NCI-H526 treated with DMSO at 0.1 percent for 48 hours (cell line): ENCODE measurements at places on chromosomes 13 and 19.

- DNase-seq, result no peak
Observed at GRCh38 chr19:44182145-44182544, 17.2 kb downstream of the ZNF226 start.

DNA sequence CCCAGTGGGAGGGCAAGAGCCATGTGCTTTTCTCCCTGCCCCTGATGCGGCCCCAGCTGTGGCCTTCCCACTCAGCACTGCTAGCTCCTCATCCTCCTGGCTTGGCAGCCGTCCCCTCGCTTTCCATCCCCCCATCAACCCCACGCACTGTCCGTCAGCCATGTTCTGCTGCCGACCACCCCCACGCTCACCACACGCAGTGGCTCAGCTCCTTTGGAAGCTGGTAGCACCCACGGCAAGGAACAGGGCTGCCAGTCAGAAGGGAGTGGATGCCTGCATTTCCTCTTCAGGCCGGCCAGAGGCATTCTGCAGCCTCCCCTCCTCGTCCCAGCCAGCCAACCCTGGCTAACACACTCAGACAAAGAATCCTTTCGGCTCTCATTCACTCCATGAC is 6.3 kb downstream of the CALM3 start:
- peak; percentile 15 for DNase-seq

DNA sequence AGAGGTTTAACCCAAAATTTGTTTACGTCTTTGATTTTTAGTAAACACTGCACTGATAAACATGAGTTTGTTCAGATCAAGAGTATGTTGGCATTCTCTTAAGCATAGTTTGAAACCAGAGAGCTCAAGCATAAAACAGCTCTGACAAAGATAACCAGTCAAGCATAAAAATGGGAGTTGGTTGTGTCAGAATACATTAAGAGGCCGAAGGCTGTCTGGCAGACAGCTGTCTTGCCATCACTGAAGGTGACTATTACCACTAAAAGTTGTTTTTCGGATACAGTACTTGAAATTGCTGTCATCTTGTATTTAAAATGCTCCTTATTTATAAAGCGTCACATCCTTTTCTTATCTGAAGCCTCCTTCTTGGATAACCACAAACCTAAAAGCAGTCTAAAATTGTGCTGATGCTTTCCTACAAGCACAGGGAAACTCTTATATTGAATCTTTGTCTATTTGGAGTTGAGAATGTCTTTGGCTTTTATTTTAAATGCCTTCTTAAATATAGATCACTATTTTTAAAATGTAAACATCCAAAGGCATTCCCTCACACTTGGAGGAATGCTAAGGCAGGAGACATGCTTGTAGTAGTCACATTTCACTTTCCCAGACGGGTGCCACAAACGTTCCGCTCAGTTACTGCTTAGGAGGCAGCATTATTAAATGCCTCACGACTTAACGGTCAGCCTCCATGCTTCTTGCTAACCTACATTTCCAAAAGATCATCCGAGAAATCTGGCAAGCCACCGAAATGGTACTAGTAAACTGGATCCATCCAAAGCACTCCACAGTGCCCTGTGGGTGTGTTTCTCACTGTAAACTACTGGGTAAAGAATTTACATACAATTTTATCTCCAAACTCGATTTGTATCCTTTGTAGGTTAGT is 1.5 kb downstream of the SMAD9 start:
- peak; percentile 87 for DNase-seq

GRCh38 chr19:49347835-49348234 is 12.6 kb downstream of the CD37 start:
- peak; percentile 4 for DNase-seq

DNA sequence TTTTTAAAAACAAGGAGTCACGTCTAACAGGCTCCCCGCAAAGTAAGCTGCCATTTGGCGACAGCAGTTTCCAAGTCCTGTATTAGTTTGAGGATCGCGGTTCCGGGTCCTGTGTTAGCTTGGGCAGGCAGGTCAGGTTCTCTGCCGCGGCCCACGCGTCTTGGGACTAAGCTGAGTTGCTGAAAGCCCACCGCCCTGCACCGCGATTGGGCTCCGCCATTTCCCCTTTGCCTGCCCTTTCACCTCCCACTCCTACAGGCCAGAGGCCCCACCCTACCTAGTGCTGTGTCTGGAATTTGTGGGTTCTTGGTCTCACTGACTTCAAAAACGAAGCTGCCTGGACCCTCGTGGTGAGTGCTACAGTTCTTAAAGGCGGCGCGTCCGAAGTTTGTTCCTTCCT is 6.8 kb downstream of the PARP4 start:
- DNase-seq, result no peak

DNA sequence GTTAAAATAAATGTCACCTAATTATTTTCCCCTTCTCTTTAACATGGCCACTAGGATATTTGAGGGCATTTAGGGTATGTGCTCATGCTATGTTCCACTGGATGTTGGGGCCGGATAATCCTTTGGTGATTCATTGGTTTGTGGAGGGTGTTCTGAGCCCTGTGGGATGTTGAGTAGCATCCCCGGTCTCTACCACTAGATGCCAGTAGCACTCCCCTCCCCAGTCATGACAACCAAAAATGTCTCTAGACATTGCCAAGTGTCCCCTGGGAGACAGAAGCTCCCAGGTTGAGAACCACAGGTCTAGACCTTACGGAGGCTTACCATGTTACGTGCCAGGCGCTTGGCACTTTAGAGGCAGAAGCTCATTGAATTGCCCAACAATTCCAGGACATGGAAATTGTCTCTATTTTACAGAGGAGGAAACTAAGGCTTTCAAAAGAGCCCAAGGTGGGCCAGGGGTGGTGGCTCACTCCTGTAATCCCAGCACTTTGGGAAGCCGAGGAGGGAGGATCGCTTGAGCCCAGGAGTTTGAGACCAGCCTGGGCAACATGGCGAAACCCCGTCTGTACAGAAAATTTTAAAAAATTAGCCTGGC is 14.1 kb downstream of the SHANK1 start:
- DNase-seq, result peak; percentile 16

DNA sequence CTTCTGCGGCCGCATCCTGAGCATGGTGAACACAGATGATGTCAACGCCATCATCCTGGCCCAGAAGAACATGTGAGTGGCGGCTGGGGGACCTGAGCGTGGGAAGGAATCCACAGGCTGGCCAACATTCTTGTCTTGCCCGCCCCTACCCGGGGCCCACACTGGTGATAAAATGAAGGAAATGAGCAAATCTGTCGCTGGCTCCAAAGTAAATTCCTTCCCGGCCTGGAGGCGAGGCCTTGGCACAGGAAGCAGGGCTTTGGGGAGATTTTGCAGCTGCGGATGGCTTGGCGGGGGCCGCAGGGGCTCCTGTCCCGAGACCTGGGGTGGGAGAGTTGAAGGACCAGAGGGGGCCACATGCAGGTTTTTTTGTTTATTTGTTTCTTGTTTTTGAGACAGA is 4.4 kb downstream of the KXD1 start:
- DNase-seq, result no peak

- DNase-seq, result no peak
Observed at GRCh38 chr13:51976890-51977289, 34.4 kb downstream of the ATP7B start.

- DNase-seq, result no peak
Observed at GRCh38 chr19:16846901-16847300, 17.7 kb downstream of the SIN3B start.

DNA sequence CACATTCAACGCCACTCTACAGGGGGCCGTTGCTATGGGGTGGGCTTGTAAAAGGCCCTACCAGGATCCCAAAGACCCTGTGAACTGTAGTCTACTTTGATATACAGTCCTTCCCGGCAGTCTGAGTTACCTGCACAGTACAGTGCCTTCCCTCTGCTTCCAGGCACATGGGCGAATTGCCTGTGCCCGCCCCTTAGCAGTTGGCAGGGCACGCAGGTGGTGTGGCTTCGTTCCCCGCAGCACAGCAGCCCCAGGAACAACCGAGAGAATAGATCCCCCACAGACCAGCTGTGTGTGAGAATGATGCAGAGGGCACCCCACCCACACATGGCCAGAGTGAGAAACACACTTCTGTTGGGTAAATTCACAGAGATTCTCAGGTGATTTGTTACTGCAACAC is 60.6 kb downstream of the MRPL57 start:
- DNase-seq, result no peak

GRCh38 chr13:34361560-34361959 is 543.6 kb downstream of the RFC3 start:
- DNase-seq, result no peak

DNA sequence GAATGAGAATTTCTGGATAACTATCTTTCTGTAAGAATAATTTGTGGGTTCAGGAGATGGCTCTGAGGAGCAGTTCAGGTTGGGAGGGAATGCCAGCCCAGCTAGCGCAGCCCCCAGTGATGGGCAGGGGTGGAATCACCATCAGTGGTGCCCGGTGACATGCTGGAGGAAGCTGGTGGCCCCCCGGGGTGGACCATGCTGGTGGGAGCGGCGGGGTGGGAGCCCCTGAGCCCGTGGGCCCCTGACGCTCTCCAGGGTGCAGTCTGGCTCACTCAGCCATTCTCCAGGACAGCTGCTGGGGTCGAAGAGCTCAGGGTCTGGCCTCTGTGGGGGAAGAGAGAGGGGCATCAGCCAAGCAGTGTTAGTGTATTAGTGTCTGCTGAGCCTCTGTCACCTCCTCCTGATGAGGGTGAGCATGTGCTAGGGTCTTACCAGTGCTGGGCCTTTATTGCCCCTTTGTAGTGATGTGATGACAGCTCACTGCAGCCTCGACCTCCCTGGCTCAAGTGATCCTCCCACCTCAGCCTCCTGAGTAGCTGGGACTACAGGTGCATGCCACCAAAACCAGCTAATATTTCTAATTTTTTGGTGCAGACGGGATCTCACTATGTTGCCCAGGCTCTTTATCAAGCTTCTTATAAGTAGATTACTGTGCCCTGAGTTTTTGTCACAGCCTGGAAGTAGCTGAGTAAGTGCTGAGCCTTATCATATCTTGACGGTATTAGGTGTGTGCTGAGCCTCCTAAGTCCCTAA is 10.4 kb downstream of the HIPK4 start:
- DNase-seq, result no peak

DNA sequence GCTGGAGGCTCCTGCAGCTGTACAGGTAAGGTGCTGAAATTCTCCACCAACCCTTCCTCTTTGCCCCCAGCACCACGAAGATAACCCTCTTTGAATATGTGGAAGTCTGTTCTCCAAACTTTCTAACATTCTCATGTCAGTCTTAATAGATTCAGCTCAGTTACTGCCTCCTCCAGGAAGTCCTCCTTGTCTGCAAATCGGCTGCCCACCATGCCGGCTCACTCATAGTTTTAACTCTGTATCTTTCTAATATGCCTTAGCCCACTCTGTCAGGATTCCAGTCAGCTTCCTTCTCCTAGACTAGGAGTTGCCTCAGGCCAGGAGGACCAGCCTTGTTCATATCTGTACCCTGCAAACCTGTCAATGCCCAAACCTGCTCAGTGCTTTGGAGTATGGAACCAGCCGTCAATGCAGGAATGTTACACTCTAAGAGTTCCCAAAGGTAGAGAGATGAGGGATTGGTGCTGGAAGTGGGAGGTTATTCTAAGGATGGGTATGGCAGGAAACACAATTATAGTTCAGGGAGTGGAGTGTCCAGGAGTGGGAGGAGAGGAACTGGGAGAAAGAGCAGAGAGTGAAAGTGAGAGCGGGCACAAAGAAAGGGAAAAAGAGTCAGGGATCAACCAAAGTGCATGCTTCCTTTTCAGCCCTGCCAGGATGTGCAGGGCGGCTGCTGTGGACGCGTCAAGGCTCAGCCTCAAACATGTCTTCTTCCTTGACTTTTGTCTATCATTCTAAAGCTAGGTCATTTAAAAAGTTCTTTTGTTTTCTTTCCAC is 38.0 kb upstream of the ALOX5AP start:
- DNase-seq, result no peak

DNA sequence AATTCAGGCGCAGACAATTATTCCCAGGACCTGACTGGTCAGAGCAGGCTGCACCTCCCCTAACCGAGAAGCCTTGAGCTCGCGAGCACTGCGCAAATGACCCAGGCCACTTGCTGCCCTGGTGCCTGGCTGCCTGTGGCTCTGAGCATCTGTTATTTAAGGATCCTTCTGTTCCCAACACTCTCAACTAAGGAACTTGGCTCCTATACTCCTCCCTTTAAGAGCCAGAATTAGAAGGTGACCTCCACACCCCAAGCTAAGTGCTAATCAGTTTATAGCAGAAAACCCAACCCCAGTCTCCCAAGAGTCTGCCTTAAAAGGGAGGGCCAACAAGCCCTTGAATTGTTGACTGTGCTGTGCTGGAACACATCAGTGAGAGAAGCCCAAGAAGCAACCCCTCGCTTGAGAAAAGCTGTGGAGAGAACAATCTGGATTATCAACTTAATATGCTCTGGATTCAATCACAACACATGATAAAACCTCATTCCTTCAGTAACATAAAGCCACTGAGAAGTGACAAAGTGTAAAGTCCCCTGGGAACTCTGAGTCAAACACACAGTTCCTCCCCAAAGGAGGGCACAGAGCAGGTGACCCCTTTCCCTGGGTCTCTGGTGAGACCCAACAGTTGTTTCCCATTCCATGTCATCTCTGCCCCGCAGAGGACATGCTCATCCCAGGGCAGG is 14.6 kb downstream of the AKAP8L start:
- no peak for DNase-seq

DNA sequence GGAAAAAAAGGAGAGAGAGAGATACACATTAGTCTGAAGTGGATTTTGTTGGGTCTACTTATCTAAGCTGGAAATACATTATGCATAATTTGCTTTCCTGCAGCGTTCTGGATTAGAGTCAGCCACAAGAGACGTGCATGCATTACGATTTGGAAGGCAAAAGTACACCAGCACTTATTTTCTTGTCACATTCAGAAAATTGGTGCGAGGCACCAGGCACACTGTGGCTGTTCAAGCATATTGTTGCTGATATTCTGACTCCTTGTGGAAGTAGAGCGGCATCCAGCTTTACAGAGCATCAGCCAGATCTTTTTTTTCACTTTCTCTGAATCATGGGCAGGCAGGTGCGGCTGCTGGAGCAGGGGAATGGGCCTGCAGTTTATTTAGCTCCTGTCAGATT is 905.6 kb upstream of the SPRY2 start:
- no peak for DNase-seq

DNA sequence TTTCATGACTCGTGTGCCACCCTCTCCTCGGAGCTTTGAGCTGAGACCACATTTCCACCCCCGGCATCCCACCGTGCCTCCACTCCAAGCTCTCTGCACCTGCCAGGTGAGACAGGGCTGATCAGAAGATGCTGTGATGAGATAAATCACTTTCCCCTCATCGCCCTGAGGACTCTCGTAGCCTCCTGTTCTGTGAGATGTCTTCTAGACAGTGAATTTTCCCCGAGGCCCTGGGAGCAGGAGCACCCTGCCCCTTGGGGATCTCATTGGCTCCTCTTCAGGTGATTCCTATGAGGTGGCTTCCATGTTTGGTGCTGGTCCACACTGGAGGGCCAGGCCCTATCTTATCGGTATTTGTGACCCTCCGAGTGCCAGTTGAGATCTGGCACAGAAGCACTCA is 154.0 kb upstream of the TSHZ3 start:
- DNase-seq, result no peak

DNA sequence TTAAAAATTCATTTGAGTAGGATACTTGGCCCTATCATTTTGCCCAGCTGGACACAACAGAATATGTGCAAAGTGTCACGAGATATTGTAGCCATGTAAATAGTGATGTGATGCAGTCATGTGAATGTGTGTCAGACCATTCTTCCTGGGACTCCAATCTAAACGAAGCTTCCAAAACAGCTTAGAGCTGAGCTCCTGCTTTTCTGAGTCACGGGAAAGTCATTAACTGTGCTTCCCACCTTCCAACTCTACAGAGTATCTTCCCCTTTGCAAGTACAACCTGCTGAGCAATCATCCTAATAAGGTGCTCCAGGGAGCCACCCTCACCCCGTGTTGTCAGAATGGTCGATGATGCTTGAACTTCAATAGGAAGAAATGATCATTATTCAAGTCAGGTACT is 294.7 kb downstream of the MYO16 start:
- DNase-seq, result no peak
